ENCODE measurements at places on chromosomes 1 and 21.

DNA sequence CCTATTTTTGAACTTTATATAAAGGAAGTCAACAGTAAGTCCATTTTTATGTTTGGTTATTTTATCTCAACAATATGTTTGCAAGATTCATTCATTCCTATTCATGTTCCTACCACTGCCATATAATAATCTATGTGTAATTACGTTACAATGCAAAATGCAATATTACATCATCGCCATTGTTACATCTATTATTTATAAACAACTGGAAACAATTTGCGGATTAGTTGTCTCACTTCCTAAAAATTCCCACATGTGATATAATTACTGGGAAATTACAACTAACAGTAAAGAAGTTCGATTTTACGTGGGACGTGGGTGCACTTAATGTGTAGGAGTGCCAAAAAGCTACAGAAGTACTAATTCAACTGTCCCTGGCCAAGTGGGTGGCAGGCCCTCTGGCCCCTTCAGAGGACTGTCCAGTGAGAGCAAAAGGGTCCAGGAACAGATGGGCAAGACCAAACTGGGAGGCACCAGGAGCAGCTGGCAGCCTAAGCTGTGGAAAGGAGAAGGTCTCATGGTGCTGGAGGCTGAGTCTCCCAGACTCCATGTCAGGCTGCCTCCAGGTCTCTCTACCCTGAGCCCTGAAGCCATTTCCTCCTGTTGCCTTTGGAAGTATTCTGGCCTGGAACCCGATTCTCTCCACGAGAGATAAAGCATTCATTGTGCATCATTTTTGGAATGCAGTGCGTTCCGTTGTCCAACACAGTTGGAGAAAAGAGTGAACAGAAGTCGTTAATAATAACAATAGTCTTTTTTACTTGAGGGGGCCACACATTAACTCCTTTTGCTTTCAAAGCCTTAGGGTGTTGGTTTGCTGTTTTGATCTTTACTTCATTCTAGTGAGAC lies 42.9 kb downstream of the TNNT2 start:
- no peak for DNase-seq

DNA sequence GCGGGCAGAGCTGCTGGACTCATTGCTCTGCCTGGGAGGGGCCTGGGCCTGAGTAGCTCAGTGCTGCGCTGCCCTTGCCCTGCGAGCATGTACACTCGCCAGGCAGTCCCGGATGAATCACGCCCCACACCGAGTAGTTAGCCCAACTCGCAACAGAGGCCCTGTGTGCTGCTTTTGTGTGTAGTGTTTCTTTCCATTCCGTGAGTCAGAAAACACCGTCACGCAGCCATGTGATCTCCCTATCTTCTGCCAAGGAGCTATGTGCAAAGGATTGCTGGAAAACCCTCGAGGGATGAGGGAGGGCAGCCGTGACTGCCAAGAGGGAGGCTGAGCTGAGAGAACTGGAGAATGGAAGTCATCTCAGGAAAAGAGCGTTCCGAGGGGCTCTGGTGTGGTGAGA lies 37.3 kb downstream of the NENF start:
- DNase-seq, result no peak

- DNase-seq, result no peak
These were observed 3.2 kb downstream of the EVA1C start for GRCh38 chr21:32415451-32416398.

- peak; percentile 70 for DNase-seq
These were observed 28.4 kb downstream of the TMCC2 start for GRCh38 chr1:205255941-205256780.

DNA sequence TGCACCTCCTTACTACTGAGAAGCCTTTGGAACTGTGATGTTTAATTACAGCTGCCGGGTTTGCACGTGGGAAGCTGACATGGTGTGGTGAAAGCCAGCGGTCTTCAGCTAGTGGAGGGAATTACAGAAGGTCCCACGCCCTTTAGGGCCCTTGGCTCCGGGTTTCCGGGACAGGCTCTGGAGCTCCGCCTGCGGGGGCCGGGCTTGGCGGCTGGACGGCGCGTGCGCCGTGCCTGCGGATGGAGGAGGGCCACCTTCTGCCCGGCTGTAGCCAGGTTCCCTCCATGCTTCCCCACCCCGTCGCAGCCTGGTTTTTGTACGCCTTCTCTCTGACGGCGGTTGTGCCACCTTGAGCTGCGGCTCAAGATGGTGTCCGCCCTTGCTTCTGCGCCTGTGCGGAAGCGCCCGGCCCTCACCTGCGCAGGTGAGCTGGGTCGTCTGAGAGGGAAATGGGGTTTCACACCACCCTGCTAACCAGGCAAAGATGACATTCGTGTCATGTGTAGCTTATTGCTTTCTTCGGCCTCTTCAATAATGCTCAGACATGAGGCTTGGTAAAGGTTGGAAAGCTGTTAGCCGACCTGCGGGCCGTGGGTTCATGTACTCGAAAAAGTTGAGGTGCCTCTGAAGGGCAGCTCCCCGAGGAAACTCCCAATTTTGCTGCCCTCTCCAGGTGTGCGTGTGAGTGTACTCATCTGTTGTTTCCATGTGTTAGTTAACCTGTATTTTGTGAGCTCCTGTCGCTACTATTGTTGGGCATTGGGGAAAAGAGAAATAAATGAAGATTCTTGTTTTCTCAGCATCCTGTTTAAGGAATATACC lies 36.6 kb upstream of the OPRD1 start:
- peak; percentile 25 for DNase-seq

- DNase-seq, result no peak
These were observed 277.1 kb downstream of the ST6GALNAC3 start for GRCh38 chr1:76351655-76352054.

GRCh38 chr1:11337580-11338073 lies 64.6 kb downstream of the UBIAD1 start:
- DNase-seq, result peak; percentile 31

All from stimulated activated CD4-positive, alpha-beta T cell treated with anti-CD3 and anti-CD28 coated beads, Interleukin-1b, Interleukin-23, amount 100 ng/mL, for 1 hour (primary cell).